ENCODE measurements at places on chromosomes 1 and 21. TPM values are rescaled to one million over a fixed set of nuclear protein-coding genes. Genes with fewer than 3 reads are reported as not detected.

DNA sequence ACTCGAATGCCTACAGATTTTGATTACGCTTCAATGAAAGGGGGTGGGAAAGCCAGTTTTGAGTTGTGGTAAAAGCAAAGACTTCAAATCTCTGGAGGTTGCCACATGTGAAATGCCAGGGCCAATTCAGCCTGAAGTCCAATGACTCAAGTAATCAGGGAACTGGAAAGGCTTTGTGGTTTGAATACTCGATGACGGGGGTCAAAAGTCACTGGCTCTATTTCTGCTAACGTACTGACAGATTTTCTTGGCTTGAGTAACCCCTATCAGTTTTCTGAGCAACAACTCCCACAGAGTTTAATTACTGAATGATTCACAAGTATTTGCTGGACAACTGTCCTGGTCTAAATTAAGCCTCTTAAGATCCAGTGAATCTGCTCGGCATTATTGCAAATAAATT is 152.2 kb downstream of the SIPA1L2 start:
- DNase-seq = no peak
- no peaks in the 10 kb centered on the region for H3K4me1 ChIP-seq
- H3K27ac ChIP-seq = no peak overlapping the region
- H3K4me3 ChIP-seq = no peak overlapping the region
- H3K36me3 ChIP-seq = peaks cover 24% of the 10 kb centered on the region

DNA sequence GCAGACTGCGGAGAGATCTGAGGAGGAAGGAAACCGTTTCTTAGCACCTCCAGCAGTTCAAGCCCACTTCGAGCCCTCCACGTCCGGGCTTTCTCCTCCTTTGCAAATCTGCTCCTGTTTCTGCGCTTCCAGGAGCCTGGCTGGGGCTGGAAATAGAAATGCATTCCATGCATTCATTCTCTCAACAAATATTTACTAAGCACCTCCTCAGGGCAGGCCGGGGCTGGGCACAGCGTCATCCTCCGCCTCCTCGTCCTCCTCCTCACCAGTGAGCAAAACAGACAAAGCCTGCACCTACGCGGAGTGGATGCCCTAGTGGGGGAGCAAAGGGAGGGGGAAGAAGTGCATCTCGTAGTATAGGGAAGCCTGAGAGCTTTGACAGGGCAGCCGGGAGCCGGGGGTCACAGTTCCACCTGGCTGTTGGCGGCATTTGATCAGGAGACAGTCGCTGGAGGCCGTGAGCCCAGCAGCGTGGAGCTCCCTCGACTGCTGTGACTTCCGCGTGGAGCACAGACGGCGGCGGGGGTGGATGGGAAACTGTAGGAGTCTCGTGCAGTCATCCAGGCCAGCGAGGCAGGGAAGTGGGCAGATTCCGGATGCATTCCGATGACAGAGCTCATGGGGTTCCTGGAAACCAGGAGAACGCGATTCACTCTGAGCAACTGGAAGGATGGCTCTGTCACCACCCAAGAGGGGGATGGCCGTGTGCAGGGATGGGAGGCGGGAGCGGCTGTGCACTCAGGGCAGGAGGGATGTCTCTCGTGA is 93.5 kb downstream of the SIK1 start:
- H3K36me3 ChIP-seq = no peaks in the 10 kb centered on the region
- H3K27me3 ChIP-seq = no peaks in the 10 kb centered on the region
- DNase-seq = peak; percentile 63
- no peak overlapping the region for H3K4me3 ChIP-seq

GRCh38 chr1:170634824-170635410 is 29.0 kb upstream of the PRRX1 start:
- H3K4me1 ChIP-seq = no peaks in the 10 kb centered on the region
- no peaks in the 10 kb centered on the region for H3K36me3 ChIP-seq
- H3K27me3 ChIP-seq = no peaks in the 10 kb centered on the region
- no peak for DNase-seq
- no peak overlapping the region for H3K27ac ChIP-seq

DNA sequence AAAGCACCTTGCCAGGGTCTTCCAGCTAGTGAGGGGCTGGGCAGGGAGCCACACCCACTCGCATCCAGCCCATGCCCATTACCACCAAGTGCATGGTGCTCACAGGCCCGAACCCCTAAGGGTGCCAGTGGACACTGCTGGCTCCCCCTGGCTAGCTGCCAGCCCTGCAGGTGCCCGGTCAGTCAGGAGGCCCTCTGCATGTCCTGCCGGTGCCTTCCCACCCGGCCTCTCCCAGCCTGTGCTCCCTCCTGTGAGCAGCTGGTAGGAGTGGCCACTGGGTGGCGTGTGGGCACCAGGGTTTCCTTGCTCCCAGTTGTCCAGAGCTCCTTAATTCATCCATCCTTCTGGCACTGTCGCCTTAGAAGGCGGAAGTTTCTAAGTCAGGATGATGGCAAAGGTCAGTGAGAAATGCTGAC is 33.4 kb downstream of the QSOX1 start:
- no peaks in the 10 kb centered on the region for H3K27me3 ChIP-seq
- H3K27ac ChIP-seq = no peak overlapping the region
- H3K4me1 ChIP-seq = no peaks in the 10 kb centered on the region
- H3K4me3 ChIP-seq = no peak overlapping the region
- DNase-seq = peak; percentile 68

DNA sequence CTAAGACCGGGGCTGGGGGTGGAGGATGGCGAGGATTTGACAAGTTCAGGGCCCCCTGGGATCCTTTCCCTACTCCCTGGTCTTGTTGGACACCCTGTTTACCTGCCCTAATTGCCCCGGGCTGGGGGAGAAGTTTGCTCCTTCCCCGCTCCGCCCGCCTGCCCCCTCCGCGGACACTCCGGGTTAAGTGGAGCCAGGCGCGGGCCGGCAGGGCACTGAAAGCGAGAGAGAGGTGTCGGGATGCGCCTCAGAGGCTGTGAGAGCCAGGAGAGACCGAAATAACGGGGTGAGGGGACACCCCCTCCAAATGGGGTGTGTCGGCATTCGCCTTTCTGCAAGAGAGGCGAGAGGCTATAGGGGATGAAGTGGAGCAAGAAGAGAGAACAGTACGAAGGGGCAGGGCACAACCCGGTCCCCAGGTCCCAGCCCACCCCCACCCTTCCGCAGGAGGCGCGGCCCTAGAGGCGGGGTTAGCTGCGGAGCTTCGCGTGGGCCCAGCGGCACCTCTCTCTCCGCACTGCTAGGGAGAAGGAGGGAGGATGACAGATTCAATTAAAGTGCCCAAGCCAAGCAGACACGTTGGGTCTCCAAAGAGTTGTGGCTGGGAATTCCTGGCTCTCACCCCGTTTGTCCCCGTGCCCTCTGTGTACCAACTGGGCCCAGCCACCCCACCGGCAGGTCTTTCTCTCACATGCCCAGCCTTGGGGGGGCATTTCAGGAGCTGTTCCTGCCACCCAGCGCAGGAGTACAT is 3.8 kb downstream of the EFNA3 start:
- H3K27ac ChIP-seq = no peak overlapping the region
- no peak overlapping the region for H3K4me3 ChIP-seq
- H3K27me3 ChIP-seq = peaks cover 49% of the 10 kb centered on the region
- no peak for DNase-seq

GRCh38 chr1:26530895-26531598 is 1.5 kb downstream of the RPS6KA1 start:
- H3K4me1 ChIP-seq = peaks cover 60% of the 10 kb centered on the region
- H3K36me3 ChIP-seq = no peaks in the 10 kb centered on the region
- peak overlapping the region; percentile 66 for H3K4me3 ChIP-seq

GRCh38 chr1:93033785-93034184 is 45.3 kb upstream of the MTF2 start:
- no peak overlapping the region for H3K27ac ChIP-seq
- no peaks in the 10 kb centered on the region for H3K27me3 ChIP-seq
- H3K36me3 ChIP-seq = no peaks in the 10 kb centered on the region
- DNase-seq = no peak

- peak within 1 kb of the TSS; percentile 98 for H3K27ac ChIP-seq
- peaks cover 41% of the 10 kb centered on the region for H3K4me1 ChIP-seq
- H3K27me3 ChIP-seq = no peaks in the 10 kb centered on the region
- peak within 1 kb of the TSS; percentile 68 for H3K4me3 ChIP-seq
- DNase-seq = peak; percentile 93
- peaks cover 35% of the 10 kb centered on the region for H3K36me3 ChIP-seq
Observed at GRCh38 chr1:154970631-154971340, at the start of gene SHC1. Gene SHC1 (minus strand): TSS chr1:154970747. CDS start chr1:154970526, 221 bp downstream.

The TNFRSF18 gene
- total RNA-seq = 1.1 TPM

The CD84 gene
- 17.2 TPM for total RNA-seq

The MAB21L3 gene
- total RNA-seq = 0.26 TPM
